Adipocyte (in vitro differentiated cells): ENCODE measurements at places on chromosomes 6 and 20.

GRCh38 chr20:39756369-39756768 is 794.2 kb downstream of the DHX35 start:
- DNase-seq = no peak

GRCh38 chr6:3371222-3371949 is 85.5 kb downstream of the SLC22A23 start:
- DNase-seq = no peak

DNA sequence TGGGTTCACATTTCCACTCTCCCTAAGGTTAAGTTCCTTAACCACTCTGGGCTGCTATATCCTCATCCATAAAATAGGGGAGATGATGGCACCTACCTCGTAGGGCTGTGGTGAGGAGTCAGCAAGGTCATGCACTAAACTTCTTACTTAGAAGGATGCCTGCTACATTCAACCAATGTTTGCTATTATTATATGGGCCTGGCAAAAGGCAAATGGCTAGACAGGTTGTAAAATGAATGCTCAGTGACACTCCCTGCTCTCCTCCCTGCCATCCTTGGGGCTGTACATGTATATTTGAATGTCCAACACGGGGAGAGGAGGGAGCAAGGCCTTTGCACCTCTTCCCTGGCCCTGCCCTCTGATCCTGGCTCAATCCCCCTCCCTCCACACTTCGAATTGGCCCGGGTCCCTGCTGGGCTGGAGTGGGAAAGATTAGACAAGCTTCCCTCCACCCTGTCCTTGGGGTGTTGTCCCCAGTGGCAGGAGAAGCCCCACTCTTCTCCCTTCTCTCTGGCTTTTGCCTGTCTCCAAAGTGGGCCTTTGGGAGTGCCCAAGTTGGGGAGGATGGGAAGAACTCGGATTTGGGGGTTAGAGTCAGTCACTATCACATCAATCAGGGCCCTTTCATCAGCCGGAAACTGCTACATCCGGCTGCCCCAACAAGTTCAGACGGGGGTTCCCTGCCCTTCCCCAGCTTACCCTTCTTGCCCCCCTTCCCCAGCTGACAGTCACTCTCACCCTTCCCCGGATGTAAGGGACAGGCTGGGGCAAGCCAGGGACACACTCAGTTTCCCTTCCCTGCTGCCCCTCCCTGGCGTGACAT is 36.3 kb upstream of the VEGFA start:
- DNase-seq = no peak

DNA sequence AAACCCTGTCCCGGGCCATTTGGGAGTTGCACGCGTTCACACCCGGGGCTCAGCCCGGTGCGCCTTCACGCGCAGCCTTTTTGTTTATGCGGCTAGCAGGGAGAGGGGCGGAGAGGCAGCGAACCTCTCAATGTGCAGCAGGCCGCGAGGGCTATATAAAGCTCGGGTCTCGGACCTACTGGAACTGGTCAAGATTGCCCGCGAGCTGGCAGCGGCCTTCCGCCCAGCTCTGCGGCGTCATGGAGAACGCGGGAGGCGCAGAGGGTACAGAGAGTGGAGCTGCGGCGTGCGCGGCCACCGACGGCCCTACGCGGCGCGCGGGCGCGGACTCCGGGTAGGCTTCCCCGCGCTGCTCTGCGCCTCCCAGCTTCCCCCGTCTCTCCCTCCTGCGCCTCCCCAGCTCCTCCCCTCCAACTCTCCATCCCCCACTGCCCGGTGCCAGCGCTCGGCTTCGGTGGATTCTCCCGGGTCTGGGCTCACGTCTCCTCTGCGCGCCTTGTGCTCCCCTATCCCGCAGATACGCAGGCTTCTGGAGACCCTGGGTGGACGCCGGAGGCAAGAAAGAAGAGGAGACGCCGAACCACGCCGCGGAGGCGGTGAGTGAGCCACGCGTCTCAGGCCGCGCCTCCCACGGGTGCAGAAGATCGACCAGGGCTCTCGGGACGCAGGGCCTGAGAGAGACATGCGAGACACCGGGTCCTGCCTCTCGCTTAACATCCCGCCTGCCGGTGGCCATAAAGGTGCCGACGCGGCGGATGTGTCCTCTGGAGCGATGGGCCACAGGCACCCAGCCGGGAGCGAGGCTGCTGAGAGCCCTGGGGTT is at the start of gene RIPPLY2:
Gene RIPPLY2, plus strand, starts transcription at position 183 of the 823 bp plus-strand sequence. Its CDS starts 57 bp downstream, at position 240.
- peak; percentile 28 for DNase-seq

GRCh38 chr20:24458436-24458835 is 11.0 kb upstream of the SYNDIG1 start:
- no peak for DNase-seq

- DNase-seq = no peak
Measured at GRCh38 chr20:12270863-12271262, 353.2 kb downstream of the BTBD3 start.

- DNase-seq = peak; percentile 80
Measured at GRCh38 chr6:12555267-12555666, 161.3 kb upstream of the PHACTR1 start.

- no peak for DNase-seq
Measured at GRCh38 chr20:21101453-21101931, 4.7 kb downstream of the LINC00237 start.

DNA sequence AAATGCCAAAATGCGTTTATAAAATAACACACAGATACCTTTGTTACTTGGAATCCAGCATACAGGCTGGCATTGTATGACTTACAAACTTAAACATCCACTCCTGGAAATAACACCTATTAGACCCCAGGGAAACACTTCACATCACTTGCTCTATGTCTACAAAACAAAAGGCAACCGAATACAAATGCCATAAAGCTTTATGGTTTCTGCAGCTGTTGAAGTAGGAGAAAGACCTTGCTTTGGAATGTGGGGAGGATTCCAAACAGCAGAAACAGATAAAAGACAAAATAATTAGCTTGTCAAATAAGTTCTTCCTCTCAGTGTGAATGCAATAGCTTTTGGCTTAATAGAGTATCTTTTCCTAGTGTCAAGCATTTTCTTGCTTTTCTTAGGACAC is 9.8 kb upstream of the AMD1 start:
- DNase-seq = no peak

DNA sequence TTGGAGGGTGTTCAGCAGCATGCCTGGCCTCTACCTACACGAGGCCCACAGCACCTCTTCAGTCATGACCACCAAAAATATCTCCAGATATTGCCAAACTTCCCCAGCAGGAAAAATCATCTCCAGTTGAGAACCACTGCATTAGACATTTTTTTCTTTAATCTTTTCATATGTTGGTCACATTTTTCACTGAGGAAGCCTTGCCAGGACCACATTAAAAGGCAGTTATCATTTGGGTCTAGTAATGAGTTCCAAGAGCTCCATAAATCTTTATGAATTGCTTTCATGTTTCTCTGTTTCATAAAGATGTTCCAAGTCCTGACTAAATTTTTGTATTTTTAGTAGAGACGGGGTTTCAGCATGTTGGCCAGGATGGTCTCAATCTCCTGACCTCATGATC is 28.8 kb downstream of the MTRES1 start:
- no peak for DNase-seq

GRCh38 chr6:123806561-123806960 is 2.9 kb downstream of the NKAIN2 start:
- DNase-seq = no peak

- no peak for DNase-seq
Measured at GRCh38 chr6:151729829-151730495, 77.5 kb upstream of the ESR1 start.

DNA sequence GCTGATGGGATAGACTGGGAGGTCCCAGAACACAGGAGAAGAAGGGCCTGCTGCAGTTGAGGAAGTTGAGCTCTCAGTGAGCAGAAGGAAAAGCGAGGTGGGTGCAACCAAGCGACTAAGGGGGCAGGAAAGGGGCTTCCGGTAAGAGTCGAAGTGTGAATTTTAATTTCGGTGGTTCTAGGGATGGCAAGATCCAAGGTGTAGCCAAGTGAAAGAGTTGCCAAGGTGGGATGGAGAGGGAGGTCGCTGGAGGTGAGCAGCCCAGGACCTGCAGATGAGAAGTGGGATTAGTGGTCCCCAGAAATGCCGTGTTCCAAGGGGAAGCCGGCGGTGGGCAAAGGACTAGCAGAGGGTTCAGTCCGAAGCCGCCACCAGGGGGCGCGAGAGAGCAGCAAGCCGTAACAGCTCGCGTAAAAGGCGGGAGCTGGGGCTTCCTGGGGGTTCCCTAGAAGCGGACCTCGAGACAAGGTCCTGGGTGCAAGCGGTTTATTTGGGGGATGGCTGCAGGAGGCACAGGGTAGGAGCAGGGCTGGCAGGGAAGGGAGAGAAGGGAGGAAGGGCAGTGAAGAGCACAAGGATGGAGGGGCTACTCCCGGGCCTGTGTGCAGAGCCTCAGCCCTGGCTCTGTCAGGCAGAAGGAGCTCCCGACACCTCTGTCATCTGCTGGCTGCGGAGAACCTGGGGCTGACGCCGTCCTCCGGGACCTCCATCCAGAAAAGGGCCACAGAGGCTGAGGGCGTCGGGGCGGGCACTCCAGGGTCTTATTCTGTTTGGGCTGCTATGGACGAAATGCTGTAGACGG is 103.6 kb downstream of the PAX1 start:
- no peak for DNase-seq

- no peak for DNase-seq
Measured at GRCh38 chr20:24872291-24873024, 76.6 kb upstream of the CST7 start.

DNA sequence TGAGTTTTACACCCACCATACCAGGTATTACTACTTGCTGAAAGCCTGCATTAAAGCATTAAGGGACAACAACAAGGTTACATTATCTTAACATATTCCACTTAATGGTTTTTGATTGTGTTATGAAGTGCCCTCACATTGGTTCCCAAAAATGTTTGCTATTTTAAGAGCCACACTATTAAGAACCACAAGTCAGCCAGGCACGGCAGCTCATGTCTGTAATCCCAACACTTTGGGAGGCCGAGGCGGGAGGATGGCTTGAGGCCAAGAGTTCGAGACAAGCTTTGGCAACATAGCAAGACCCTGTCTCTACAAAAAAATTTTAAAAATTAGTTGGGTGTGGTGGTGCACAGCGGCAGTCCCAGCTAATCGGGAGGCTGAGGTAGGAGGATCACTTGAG is 28.2 kb downstream of the ATXN1 start:
- DNase-seq = no peak

DNA sequence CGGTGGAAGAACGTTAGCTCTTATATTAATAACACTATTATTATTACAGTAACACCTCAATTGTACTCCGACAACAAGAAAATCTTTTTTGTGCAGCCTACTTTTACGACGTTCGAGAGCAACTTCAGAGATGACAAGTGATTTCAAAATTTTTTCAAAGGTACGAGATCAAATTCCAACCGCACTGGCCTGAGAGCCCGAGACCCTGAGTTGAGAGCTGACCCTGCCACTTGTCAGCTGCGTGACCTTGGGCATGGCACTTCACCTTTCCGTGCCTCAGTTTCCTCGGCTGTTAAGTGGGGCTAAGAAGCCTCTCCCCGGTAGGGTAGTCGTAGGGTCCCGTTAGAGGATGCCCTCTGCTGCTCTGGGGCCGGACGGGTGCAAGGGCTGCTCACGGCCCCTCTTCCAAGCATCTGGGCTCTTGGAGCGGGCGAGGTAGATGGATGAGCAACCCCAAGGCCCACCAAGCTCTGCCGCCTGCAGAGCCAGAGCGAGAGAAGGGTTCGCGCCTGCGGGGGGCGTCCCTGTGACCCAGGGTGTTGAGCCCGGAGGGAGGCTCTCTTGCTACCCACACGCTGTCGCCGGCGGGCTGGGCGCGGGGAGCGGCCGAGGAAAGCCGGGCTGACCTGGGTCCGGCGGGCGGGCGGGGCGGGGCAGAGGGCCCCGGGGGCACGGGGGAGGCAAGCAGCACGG is 510 bp downstream of the NDRG3 start:
- DNase-seq = no peak

DNA sequence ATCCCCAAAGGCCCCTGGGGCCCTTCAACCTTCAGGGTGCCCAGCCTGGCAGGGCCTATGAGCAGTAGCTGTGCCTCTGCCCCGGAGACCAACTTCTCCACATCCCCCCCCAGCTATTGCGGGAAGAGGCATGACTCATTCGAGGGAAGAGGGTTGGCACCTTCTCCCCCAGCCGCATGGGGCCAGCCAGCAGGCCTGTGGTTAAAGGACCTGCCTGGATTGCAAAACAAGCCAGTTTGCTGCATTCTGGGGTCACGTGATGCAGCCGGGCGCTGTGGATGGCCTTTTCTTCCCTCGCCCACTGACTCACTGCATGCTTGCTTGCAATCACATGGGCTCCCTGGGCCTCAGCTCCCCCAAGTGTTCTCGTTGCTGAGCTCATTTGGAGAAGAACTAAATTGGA is 182.5 kb downstream of the MAFB start:
- DNase-seq = peak; percentile 95

- DNase-seq = no peak
Measured at GRCh38 chr6:37306624-37307222, 47.1 kb upstream of the RNF8 start.

- peak; percentile 42 for DNase-seq
Measured at GRCh38 chr20:18287546-18287914, 797 bp upstream of the ZNF133 start.

GRCh38 chr20:6007094-6007528 is 46.7 kb downstream of the LRRN4 start:
- DNase-seq = peak; percentile 21

- DNase-seq = no peak
Measured at GRCh38 chr6:4660377-4661321, 115.6 kb upstream of the CDYL start.

GRCh38 chr20:10519361-10520046 is 84.4 kb downstream of the SLX4IP start:
- DNase-seq = no peak

DNA sequence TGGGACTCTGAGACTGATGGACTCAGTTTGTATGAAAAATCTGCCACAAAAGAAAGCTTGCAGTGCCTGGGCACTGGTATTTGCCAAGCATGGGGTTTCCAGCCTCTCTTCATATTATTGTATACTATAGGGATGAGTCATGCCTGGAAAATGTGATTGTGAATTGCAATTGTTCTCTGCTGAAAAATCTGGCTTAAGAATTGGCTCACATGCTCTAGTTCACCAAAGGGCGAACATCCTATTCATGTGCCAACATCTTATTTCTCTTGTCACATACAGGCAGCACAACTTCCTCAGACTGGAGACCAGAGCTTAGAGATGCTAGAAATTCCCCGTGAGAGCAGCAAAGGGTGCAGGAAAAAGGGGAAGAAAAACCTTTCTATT is 103.6 kb upstream of the KCNK16 start:
- DNase-seq = peak; percentile 84

DNA sequence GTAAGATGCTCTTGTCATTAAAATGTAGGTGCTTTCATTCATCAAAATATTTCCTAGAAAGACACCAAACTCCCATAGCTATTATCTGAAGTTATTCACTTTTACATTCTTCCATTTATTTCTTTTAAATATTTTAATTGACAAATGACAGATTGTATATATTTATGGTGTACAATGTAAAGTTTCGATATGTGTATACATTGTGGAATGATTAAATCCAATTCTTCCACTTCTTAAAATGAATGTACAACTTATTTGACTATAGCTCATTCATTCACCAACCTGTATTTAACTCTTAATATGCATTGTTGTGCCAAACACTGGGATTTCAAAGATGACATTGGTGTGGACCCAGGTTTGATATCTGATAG is 41.0 kb downstream of the CCN2 start:
- DNase-seq = no peak

DNA sequence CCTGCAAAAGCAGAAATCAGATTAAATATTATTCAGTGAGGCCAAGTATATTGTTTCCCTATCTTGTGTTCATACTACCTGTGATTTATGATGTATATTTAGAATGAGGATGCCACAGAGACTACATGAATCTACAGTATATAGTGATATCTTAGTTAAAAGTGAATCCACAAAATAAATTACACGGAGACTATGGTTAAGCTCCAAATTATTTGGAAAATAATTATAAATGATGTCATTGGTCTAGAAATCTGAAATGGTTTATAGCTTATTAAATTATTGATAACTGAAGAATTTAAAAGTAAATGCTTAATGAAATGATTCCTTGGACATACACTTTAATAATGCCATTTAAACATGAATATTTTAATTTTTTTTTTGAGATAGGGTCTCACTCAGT is 4.2 kb upstream of the USP45 start:
- DNase-seq = no peak
